ENCODE measurements at places on chromosomes 11 and 22. TPM values are rescaled to one million over a fixed set of nuclear protein-coding genes. Genes with fewer than 3 reads are reported as not detected.

SAA4 gene
- total RNA-seq: not detected

LMO2 gene
- 0.65 TPM for total RNA-seq

ART5 gene
- 0.26 TPM for total RNA-seq

MMP27 gene
- total RNA-seq: not detected

ENTHD1 gene
- total RNA-seq: under 0.01 TPM

OR52H1 gene
- 0.65 TPM for total RNA-seq

TYMP gene
- total RNA-seq: 50.7 TPM

EIF3D gene
- 316 TPM for total RNA-seq

IFTAP gene
- 41.3 TPM for total RNA-seq

IL17REL gene
- total RNA-seq: not detected

CRYBA4 gene
- not detected for total RNA-seq

SLC22A8 gene
- total RNA-seq: not detected

BARX2 gene
- not detected for total RNA-seq

CHRDL2 gene
- not detected for total RNA-seq

BCO2 gene
- 1.5 TPM for total RNA-seq

MAPK8IP2 gene
- total RNA-seq: 0.86 TPM

MUC5AC gene
- total RNA-seq: not detected

YAP1 gene
- 171 TPM for total RNA-seq

MAP6 gene
- total RNA-seq: 2.6 TPM

OR8D4 gene
- 0.32 TPM for total RNA-seq

RNF26 gene
- total RNA-seq: 5.9 TPM

KLHL35 gene
- total RNA-seq: 2.7 TPM

SMC1B gene
- under 0.01 TPM for total RNA-seq

GRM5 gene
- not detected for total RNA-seq

HOATZ gene
- not detected for total RNA-seq

CHEK2 gene
- 46.5 TPM for total RNA-seq

C11orf87 gene
- 0.13 TPM for total RNA-seq

PEX26 gene
- 25.5 TPM for total RNA-seq

KDM4D gene
- 1.0 TPM for total RNA-seq

DBX1 gene
- total RNA-seq: not detected

XKR3 gene
- total RNA-seq: not detected

MN1 gene
- total RNA-seq: 14.7 TPM

PLEKHA7 gene
- total RNA-seq: 0.65 TPM

SSTR3 gene
- not detected for total RNA-seq

ACR gene
- not detected for total RNA-seq

P2RY2 gene
- total RNA-seq: 2.5 TPM

PLAAT3 gene
- 14.9 TPM for total RNA-seq

All from articular chondrocyte of knee joint (primary cell).